ENCODE measurements at places on chromosomes 2 and 18. TPM values are rescaled to one million over a fixed set of nuclear protein-coding genes. Genes with fewer than 3 reads are reported as not detected.

The DAW1 gene
- total RNA-seq, result 2.3 TPM

The HK2 gene
- 0.96 TPM for total RNA-seq

The SERPINB12 gene
- total RNA-seq, result not detected

The ACMSD gene
- total RNA-seq, result not detected

The SERPINB5 gene
- total RNA-seq, result 0.30 TPM

The GPR35 gene
- 0.83 TPM for total RNA-seq

The ZNF804A gene
- total RNA-seq, result not detected

The GALNT14 gene
- total RNA-seq, result 44.3 TPM

The TMEM178A gene
- 0.21 TPM for total RNA-seq

The C2orf15 gene
- 0.58 TPM for total RNA-seq

The NCL gene
- 950 TPM for total RNA-seq

The CDH19 gene
- 1.2 TPM for total RNA-seq

The CXCR1 gene
- total RNA-seq, result not detected
